ENCODE measurements at places on chromosomes 2 and 18.
A peak's percentile ranks its signal among the peaks of the same experiment; 100 is the strongest.

- no peak for DNase-seq
These were observed 373.3 kb upstream of the GALNT5 start for GRCh38 chr2:156884216-156884615.

GRCh38 chr2:241011751-241012510, 13.5 kb downstream of the SNED1 start:
- no peak for DNase-seq

DNA sequence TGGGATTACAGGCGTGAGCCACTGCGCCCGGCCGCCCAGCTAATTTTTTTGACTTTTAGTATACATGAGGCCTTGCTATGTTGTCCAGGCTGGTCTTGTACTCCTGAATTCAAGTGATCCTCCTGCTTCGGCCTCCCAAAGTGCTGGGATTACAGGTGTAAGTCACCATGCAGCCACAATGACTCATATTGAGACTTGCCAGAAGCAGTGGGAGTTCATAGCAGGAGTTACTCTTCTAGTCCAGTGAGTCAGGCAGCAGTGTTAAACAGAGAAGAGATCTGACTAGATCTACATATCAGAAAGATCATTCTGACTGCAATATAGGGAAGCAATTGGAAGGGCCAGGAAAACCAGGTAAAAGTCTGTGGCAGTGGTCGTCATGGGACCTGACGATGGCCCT, 1.5 kb upstream of the FLACC1 start:
- DNase-seq = no peak

DNA sequence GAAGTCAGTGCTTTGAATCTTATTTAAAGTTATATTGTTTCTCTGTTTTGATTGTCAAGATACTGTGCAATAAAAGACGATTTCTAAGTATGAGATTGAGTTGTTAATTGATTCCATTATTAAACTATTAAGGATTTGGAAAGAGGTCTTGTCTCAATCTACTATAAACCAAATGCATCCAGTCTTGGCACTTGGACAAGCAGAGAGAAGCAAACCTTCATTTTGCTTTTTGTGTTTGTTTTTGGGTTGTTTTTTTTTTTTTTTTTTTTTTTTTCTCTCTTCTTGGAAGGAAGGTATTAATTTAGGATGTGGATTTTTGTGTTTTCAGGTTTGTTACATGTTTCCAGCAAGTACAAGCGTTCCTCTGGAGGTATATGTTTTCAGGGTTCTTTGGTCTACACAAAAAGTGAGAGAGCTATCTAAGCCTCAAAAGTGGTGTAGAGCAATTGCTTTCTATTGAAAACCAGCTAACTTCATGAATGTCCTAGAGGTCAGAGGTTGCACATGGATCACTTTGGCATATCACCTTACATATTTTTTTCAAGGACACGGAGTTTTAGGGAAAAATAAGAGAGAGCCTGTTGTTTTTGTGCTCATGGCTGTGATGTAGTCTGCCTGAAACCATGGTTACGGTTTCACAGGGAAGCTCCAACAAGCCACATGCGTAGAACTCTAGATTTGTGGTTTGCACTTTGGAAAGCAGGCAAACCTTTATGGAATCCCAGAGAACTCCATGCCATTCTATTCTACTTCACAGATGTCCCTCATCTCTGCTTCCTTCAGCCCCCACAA, 1.8 kb downstream of the PRKCE start:
- no peak for DNase-seq

GRCh38 chr18:65750389-65751154, at the start of gene CDH7:
Gene CDH7 (plus strand): TSS chr18:65751012. CDS start chr18:65762843, 11,831 bp downstream.
- peak; percentile 49 for DNase-seq

DNA sequence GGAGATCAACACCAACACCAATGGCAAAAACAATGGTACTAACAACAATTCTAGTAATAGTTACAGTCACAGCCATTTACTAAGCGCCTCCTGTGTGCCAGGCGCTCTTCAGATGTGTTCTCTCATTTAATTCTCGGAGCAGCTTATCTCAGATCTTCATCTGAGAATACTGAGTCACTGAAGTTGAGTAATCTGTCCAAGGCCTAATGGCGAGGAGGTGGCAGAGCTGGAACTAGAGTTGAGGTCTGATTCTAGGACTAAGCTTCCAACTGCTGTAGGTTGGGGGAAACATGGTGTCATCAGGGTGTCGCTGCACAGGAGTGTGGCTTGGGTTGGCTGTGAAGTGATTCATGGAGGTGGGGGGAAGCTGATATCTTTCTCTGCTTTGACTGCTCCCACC, 156.1 kb downstream of the DYSF start:
- DNase-seq = no peak

Measured in neural crest cell (in vitro differentiated cells).